Mammary microvascular endothelial cell (primary cell): ENCODE measurements at places on chromosomes 6 and 20. TPM values are rescaled to one million over a fixed set of nuclear protein-coding genes. Genes with fewer than 3 reads are reported as not detected.

TMEM170B gene
- 1.1 and 1.4 TPM in 2 replicates for total RNA-seq

PPP1R14C gene
- total RNA-seq, result not detected in 2 replicates

THBS2 gene
- 0.67 and 1.0 TPM in 2 replicates for total RNA-seq

TBXT gene
- total RNA-seq, result not detected in 2 replicates

SLA2 gene
- not detected in 2 replicates for total RNA-seq

C4B gene
- 0.33 and 1.6 TPM in 2 replicates for total RNA-seq

C20orf96 gene
- 1.3 and 3.3 TPM in 2 replicates for total RNA-seq

DYNLT1 gene
- 251 and 274 TPM in 2 replicates for total RNA-seq

PLA2G7 gene
- total RNA-seq, result 0.13 TPM in 1 of 2 replicates, not detected in the other

LIN28B gene
- total RNA-seq, result not detected in 2 replicates

RBM24 gene
- 2.7 and 4.4 TPM in 2 replicates for total RNA-seq

GABRR2 gene
- total RNA-seq, result 0.39 TPM in 1 of 2 replicates, not detected in the other

CST7 gene
- not detected in 2 replicates for total RNA-seq

CLVS2 gene
- total RNA-seq, result not detected in 2 replicates

MCM8 gene
- total RNA-seq, result 9.1 and 12.0 TPM in 2 replicates

UBE2C gene
- total RNA-seq, result 108 and 126 TPM in 2 replicates

WFDC10B gene
- total RNA-seq, result not detected in 2 replicates

SLC22A16 gene
- total RNA-seq, result 1.6 TPM in 1 of 2 replicates, not detected in the other

BPIFA1 gene
- total RNA-seq, result not detected in 2 replicates

ESF1 gene
- 9.2 and 10.1 TPM in 2 replicates for total RNA-seq

GSTA2 gene
- total RNA-seq, result not detected in 2 replicates

TP53TG5 gene
- total RNA-seq, result not detected in 2 replicates

RFX6 gene
- total RNA-seq, result not detected in 2 replicates

GCNT2 gene
- total RNA-seq, result 9.3 and 10.0 TPM in 2 replicates

PTPN1 gene
- 96.2 and 96.8 TPM in 2 replicates for total RNA-seq

FRS3 gene
- total RNA-seq, result 1.5 and 2.0 TPM in 2 replicates

KCNQ2 gene
- total RNA-seq, result not detected in 2 replicates

ZBTB46 gene
- 2.7 and 2.9 TPM in 2 replicates for total RNA-seq

AARS2 gene
- 15.9 and 16.1 TPM in 2 replicates for total RNA-seq

FOXF2 gene
- total RNA-seq, result not detected in 2 replicates

ARHGAP18 gene
- total RNA-seq, result 70.1 and 77.1 TPM in 2 replicates
